Esophagus muscularis mucosa (tissue), 4 donors: ENCODE measurements at places on chromosomes 1 and 21.

DNA sequence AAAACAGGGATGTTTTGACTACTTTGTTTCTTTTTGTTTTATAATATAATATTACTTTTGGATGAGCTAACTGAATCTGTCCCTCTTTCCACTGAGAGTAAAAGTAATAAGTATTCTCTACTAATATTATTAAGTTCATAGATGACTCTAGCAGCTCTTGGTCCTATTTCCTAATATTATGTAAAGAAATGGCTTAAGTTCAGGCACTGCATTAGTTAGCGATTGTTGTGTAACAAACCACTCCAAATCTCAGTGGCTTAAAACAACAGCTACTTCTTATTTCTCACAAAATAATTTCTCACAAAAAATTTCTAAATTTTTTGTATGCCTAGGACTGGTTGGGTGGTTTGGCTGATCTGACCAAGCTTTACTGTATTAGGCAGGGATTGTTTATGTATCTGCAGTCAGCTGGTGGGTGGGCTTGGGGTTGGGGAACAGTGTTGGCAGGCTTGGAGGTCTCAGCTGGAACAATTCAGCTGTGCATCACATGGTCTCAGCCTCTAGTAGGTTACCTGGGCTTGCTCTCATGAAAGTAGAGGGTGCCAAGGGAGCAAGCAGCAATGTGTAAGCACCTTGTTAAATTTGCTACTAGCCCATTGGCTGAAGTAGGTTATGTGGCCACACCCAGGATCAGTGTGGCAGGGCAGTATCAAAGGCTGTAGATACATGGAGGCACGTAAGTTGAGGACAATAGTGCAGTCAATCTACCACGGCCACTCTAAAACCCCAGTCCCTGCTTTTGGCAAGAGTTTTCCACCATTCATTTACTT lies 8.8 kb upstream of the CCT8 start:
- H3K4me1 ChIP-seq = no peaks in the 10 kb centered on the region
- H3K36me3 ChIP-seq = no peaks in the 10 kb centered on the region
- H3K27ac ChIP-seq = no peak overlapping the region

- no peak for DNase-seq
- no peaks in the 10 kb centered on the region for H3K27me3 ChIP-seq
- peaks cover 7% of the 10 kb centered on the region for H3K4me1 ChIP-seq
- no peak overlapping the region for H3K4me3 ChIP-seq
- no peak overlapping the region for H3K27ac ChIP-seq
These were observed 10.7 kb downstream of the KCNA10 start for GRCh38 chr1:110508028-110508940.

GRCh38 chr1:74790453-74790852 lies 57.5 kb downstream of the TYW3 start:
- DNase-seq = no peak
- H3K4me1 ChIP-seq = no peaks in the 10 kb centered on the region
- peaks cover 4% of the 10 kb centered on the region for H3K27me3 ChIP-seq
- H3K27ac ChIP-seq = no peak overlapping the region
- no peak overlapping the region for H3K4me3 ChIP-seq

GRCh38 chr1:86650065-86650464 lies 54.3 kb upstream of the SH3GLB1 start:
- H3K36me3 ChIP-seq = no peaks in the 10 kb centered on the region
- no peak overlapping the region for H3K27ac ChIP-seq
- no peak for DNase-seq
- H3K4me1 ChIP-seq = no peaks in the 10 kb centered on the region

DNA sequence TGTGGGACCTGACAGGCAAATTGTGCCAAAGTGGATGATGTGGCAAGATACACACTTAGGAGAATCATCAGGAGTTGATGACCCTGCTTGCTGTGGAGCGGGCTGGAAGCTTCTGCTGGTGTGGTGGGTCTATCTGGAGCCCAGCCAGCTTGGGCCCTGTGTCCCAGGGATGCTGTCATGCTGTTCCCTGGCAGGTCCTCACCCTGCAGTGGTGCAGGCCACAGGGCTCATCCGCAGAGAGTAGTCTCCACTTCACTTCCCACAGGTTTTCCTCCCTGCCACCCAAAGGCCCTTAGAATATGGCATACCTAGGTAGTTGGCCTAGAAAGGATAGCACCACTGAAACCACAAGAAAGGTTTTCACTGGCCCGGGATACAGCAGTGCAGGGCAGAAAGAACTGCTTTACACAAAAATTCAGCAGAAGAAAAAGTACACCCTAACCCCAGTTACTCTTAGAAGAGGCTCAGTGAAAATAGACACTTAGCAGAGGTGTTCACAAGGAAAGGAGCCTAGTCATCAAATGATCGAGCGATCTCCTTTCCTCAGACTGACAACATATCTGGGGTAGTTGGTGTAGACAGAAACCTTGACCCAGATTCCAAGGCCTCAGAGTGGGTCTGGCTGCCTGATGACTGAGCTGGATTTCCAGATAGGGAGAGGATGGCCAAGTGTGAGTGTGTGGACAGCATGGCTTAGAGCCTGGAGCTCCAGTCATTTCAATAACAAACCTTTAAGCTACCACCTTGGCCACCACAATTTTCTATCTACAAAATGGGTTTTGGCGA lies 1.3 kb upstream of the C1orf226 start:
- no peaks in the 10 kb centered on the region for H3K36me3 ChIP-seq
- H3K4me3 ChIP-seq = no peak overlapping the region
- H3K4me1 ChIP-seq = no peaks in the 10 kb centered on the region

DNA sequence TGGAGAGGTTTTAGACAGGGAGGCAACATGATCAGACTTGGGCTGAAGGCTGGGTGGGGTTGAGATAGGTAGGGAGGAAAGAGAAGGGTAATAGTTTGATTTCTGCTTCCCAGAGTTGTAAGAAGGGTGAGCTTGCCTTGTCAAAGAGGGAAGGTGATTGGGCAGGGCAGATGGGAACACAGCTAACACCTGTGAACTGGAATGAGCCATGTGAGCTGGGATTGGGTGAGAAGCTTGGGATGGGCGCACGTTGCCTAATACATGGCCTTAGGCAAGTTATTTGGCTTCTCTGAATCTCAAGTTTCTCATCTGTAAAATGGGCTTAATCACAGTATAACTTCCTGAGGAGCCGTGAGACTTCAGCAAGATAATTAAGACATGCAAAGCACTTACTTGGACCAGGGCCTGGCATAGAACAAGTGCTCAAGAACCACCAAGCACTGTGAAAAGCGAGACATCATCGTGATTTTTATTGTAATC lies 33.8 kb upstream of the ID3 start:
- peaks cover 5% of the 10 kb centered on the region for H3K4me1 ChIP-seq
- H3K4me3 ChIP-seq = no peak overlapping the region
- no peak overlapping the region for H3K27ac ChIP-seq

- no peak overlapping the region for H3K4me3 ChIP-seq
- H3K36me3 ChIP-seq = no peaks in the 10 kb centered on the region
- DNase-seq = peak; percentile 86
- H3K4me1 ChIP-seq = peaks cover 11% of the 10 kb centered on the region
- no peaks in the 10 kb centered on the region for H3K27me3 ChIP-seq
- no peak overlapping the region for H3K27ac ChIP-seq
These were observed 143.2 kb downstream of the MIS18A start for GRCh38 chr21:32135401-32136363.

GRCh38 chr1:178183796-178184195 lies 89.9 kb downstream of the RASAL2 start:
- H3K4me1 ChIP-seq = no peaks in the 10 kb centered on the region
- no peaks in the 10 kb centered on the region for H3K36me3 ChIP-seq
- H3K27ac ChIP-seq = no peak overlapping the region
- H3K27me3 ChIP-seq = no peaks in the 10 kb centered on the region
- no peak overlapping the region for H3K4me3 ChIP-seq

GRCh38 chr1:178101654-178102053 lies 7.8 kb downstream of the RASAL2 start:
- no peak overlapping the region for H3K27ac ChIP-seq
- H3K36me3 ChIP-seq = no peaks in the 10 kb centered on the region
- no peaks in the 10 kb centered on the region for H3K27me3 ChIP-seq
- DNase-seq = no peak

GRCh38 chr1:6880951-6881690 lies 95.9 kb downstream of the CAMTA1 start:
- no peaks in the 10 kb centered on the region for H3K4me1 ChIP-seq
- no peak for DNase-seq
- peaks cover 11% of the 10 kb centered on the region for H3K36me3 ChIP-seq
- no peaks in the 10 kb centered on the region for H3K27me3 ChIP-seq
- no peak overlapping the region for H3K27ac ChIP-seq

- H3K36me3 ChIP-seq = no peaks in the 10 kb centered on the region
- no peak overlapping the region for H3K27ac ChIP-seq
- H3K4me1 ChIP-seq = peaks cover 3% of the 10 kb centered on the region
- H3K4me3 ChIP-seq = no peak overlapping the region
These were observed 515.3 kb upstream of the B3GALT2 start for GRCh38 chr1:193701759-193702158.

GRCh38 chr1:192167911-192168700 lies 9.8 kb downstream of the RGS18 start:
- no peak for DNase-seq
- no peaks in the 10 kb centered on the region for H3K27me3 ChIP-seq
- no peaks in the 10 kb centered on the region for H3K36me3 ChIP-seq
- H3K4me1 ChIP-seq = no peaks in the 10 kb centered on the region
- no peak overlapping the region for H3K27ac ChIP-seq

GRCh38 chr1:193070942-193071341 lies 11.5 kb downstream of the RO60 start:
- H3K27me3 ChIP-seq = no peaks in the 10 kb centered on the region
- H3K27ac ChIP-seq = no peak overlapping the region
- H3K4me3 ChIP-seq = no peak overlapping the region
- DNase-seq = no peak

GRCh38 chr1:31755850-31756492 lies 8.2 kb downstream of the ADGRB2 start:
- no peaks in the 10 kb centered on the region for H3K27me3 ChIP-seq
- H3K4me3 ChIP-seq = no peak overlapping the region
- peaks cover 42% of the 10 kb centered on the region for H3K4me1 ChIP-seq

GRCh38 chr1:36714301-36714700 lies 231.6 kb upstream of the CSF3R start:
- H3K27ac ChIP-seq = no peak overlapping the region
- DNase-seq = no peak
- H3K4me1 ChIP-seq = no peaks in the 10 kb centered on the region
- no peaks in the 10 kb centered on the region for H3K27me3 ChIP-seq

- DNase-seq = peak; percentile 24
- H3K27me3 ChIP-seq = no peaks in the 10 kb centered on the region
- peaks cover 18% of the 10 kb centered on the region for H3K4me1 ChIP-seq
- H3K27ac ChIP-seq = no peak overlapping the region
These were observed 52.3 kb upstream of the DNAJC6 start for GRCh38 chr1:65256860-65257708.

DNA sequence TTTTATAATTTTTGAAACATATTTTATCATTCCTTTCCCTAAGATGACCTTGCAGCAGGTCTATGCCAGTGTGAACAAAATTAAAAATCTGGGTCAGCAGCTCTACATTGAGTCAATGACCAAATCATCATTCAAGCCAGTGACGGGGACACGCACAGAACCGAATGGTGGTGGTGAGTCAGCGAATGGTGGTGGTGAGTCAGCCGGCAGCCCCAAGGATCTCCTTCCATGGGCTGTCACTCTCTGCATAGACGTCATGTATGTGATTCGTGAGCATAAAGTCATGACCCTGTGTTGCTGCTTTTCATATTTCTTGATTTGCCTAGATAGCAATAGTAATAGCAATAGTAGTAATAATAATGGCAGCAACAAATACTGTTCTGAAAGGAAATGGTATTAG lies 26.3 kb downstream of the PER3 start:
- peaks cover 95% of the 10 kb centered on the region for H3K36me3 ChIP-seq
- H3K27me3 ChIP-seq = no peaks in the 10 kb centered on the region

GRCh38 chr1:7313826-7314225 lies 457.3 kb upstream of the VAMP3 start:
- H3K27ac ChIP-seq = no peak overlapping the region
- H3K27me3 ChIP-seq = no peaks in the 10 kb centered on the region
- DNase-seq = no peak
- no peaks in the 10 kb centered on the region for H3K36me3 ChIP-seq
- no peaks in the 10 kb centered on the region for H3K4me1 ChIP-seq

- no peaks in the 10 kb centered on the region for H3K36me3 ChIP-seq
- H3K27me3 ChIP-seq = no peaks in the 10 kb centered on the region
- H3K27ac ChIP-seq = no peak overlapping the region
These were observed 15.1 kb upstream of the AIM2 start for GRCh38 chr1:159091607-159092031.

DNA sequence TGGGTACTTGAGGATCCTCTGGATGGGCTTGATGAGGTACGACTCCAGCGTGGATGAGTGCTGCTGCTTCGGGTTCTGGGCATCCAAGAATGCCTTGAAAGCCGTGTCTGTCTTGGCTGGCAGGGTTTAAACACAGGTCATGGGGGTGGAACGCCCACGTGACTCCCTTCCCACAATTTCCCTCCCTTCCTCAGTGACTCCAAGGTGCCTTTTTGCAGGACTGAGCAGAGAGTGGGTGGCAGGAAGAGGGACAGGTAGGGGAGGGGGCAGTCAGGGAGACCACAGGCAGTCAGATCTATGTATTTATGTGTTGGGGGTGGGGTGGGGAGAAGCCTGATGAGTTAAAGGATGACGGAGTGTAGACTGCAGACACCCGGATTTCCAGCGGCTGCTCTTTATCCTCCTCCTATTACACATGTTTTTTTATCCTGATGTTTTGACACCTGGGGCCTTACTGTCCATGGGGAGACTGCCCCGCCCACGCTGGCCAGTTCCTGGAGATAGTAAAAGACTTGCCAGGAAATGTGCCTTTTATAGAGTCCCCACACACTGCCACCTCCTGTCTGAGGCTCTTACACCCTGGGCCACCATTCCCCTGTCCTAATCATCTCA lies 103.2 kb upstream of the KRTAP19-8 start:
- H3K27me3 ChIP-seq = no peaks in the 10 kb centered on the region
- H3K27ac ChIP-seq = no peak overlapping the region
- no peak for DNase-seq
- no peak overlapping the region for H3K4me3 ChIP-seq

DNA sequence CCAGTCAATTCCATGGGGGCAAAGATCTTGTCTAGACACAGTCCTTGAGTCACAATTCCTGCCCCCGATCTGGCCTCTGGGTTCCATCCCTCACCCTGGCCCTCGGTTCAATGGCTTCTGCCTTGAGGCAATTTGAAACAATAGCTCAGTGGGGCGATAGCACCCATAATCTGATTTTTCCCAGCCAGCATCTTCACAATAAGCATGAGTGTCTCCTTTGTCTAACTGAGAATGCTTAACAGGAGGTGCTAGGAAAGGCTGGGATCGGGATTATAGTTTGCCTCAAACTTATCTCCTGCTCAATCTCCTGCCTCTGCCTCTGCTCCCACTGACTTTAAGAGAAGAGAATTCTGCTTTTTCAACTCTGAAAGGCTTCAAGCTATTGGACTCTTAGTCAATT lies 293.9 kb upstream of the PROX1 start:
- H3K36me3 ChIP-seq = no peaks in the 10 kb centered on the region
- no peaks in the 10 kb centered on the region for H3K27me3 ChIP-seq
- H3K4me1 ChIP-seq = no peaks in the 10 kb centered on the region
- H3K27ac ChIP-seq = no peak overlapping the region
